ENCODE measurements at places on chromosomes 16 and 17. TPM values are rescaled to one million over a fixed set of nuclear protein-coding genes. Genes with fewer than 3 reads are reported as not detected.

Gene BCAR1
- 53.9 TPM for total RNA-seq

Gene HOXB6
- total RNA-seq: 27.9 TPM

Gene ADAP2
- total RNA-seq: 0.76 TPM

Gene PIPOX
- 2.8 TPM for total RNA-seq

Gene MILR1
- 25.6 TPM for total RNA-seq

Gene SPNS2
- 33.8 TPM for total RNA-seq

Gene GRAP
- total RNA-seq: 0.48 TPM

Gene PROCA1
- total RNA-seq: 15.8 TPM

Gene EZH1
- 24.8 TPM for total RNA-seq

Gene SGSM2
- total RNA-seq: 62.0 TPM

Gene MRPS7
- 51.3 TPM for total RNA-seq

Gene PRAC1
- total RNA-seq: not detected

Gene KLHL10
- not detected for total RNA-seq

Gene MPV17L
- total RNA-seq: not detected

Gene NPW
- total RNA-seq: 4.0 TPM

Gene IL34
- not detected for total RNA-seq

Gene ZNF624
- 6.5 TPM for total RNA-seq

Gene CHST4
- 2.4 TPM for total RNA-seq

Gene TNFRSF17
- not detected for total RNA-seq

Gene HSF4
- total RNA-seq: 100 TPM

Gene C16orf54
- not detected for total RNA-seq

Gene TBC1D26
- 0.85 TPM for total RNA-seq
